Calu3 (cell line): ENCODE measurements at places on chromosomes 2 and 18. TPM values are rescaled to one million over a fixed set of nuclear protein-coding genes. Genes with fewer than 3 reads are reported as not detected.

DNA sequence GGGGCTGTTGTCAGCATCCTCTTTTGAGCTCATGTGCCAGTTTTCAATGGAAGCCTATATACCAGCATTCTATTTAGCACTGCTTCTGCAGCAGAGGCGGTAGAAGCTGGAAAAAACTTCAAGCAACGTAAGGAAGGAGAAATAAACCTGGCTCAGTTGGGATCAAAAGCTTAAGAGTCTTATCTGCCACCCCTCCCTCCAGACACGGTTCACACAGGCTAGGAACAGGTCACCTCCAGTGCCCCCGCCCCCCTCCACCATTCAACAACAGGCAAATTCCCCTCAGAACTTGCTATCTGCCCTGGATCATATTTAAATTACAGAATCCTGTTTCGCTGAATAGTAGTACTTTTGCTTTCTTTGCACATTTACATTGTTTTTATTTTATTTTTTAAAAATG, 384.8 kb upstream of the PKDCC start:
- H3K4me3 ChIP-seq = no peak overlapping the region
- DNase-seq = no peak
- H3K36me3 ChIP-seq = no peaks in the 10 kb centered on the region
- no peaks in the 10 kb centered on the region for H3K27me3 ChIP-seq
- no peak overlapping the region for H3K27ac ChIP-seq

DNA sequence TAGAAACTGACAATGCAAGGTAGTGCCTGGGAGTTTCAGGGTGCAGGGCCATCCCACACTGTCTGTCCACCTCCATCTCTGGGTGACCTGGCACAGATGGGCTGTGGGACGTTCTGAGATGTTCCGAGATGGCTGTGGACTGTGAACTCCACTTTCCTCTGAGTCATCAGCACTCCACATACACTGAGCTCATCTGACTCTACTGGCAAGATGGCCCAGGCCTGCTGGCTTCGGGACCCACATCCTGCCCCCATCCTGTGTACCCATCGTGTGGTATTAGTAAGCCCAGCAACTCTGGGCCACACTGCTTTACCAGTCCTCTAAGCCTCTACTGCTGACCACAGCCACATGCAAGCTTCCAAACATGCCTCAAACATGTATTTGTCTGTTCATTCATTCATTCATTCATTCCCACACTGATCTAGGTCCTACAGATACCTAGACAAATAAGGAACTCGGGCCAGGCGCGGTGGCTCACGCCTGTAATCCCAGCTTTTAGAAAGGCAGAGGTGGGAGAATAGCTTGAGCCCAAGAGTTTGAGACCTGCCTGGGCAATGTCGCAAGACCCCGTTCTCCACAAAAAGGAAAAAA, 124.8 kb upstream of the CXCR4 start:
- H3K27ac ChIP-seq = no peak overlapping the region
- H3K36me3 ChIP-seq = no peaks in the 10 kb centered on the region
- DNase-seq = no peak
- no peak overlapping the region for H3K4me3 ChIP-seq
- H3K4me1 ChIP-seq = peaks cover 22% of the 10 kb centered on the region
- H3K27me3 ChIP-seq = no peaks in the 10 kb centered on the region

GRCh38 chr2:60463249-60463648, 90.2 kb downstream of the BCL11A start:
- no peaks in the 10 kb centered on the region for H3K36me3 ChIP-seq
- H3K4me3 ChIP-seq = no peak overlapping the region
- no peak overlapping the region for H3K27ac ChIP-seq
- no peak for DNase-seq
- no peaks in the 10 kb centered on the region for H3K27me3 ChIP-seq

GYPC gene
- not detected in 2 replicates for total RNA-seq

- no peak overlapping the region for H3K4me3 ChIP-seq
- H3K27me3 ChIP-seq = no peaks in the 10 kb centered on the region
- no peak overlapping the region for H3K27ac ChIP-seq
- no peaks in the 10 kb centered on the region for H3K36me3 ChIP-seq
- H3K4me1 ChIP-seq = peaks cover 26% of the 10 kb centered on the region
Measured at GRCh38 chr2:146817613-146818012, 1027.2 kb upstream of the ACVR2A start.

DNA sequence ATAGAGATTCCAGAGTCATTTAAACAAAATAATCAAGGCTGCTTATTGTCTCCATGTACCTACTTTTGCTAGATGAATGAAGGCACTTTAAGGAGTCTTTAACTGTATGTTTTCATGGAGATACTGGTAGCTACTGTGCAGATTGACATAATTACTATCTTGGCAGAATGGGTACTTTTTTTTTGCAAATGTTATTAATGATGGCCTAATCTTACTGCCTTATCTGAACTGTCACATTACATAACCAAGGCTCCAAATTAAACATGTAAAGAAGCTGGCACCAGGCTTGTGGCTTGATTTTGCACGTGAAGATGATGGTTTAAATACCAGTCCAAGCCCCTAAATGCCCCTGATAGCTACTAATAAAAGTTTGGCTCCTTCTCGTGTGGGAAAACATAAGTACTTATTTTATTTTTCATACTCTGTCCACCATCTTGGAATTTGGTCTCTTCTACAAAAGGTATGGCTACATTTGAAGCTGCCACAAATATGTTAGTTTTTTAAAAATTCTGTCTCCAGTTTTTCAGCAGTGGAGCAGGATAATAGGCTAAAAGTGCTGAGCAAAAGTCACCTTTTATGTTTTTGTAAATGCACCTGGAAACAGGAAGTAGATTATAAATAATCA, 4.1 kb downstream of the TRIB2 start:
- DNase-seq = no peak
- H3K36me3 ChIP-seq = peaks cover 28% of the 10 kb centered on the region

RNU2-63P gene
- not detected in 2 replicates for total RNA-seq

DNA sequence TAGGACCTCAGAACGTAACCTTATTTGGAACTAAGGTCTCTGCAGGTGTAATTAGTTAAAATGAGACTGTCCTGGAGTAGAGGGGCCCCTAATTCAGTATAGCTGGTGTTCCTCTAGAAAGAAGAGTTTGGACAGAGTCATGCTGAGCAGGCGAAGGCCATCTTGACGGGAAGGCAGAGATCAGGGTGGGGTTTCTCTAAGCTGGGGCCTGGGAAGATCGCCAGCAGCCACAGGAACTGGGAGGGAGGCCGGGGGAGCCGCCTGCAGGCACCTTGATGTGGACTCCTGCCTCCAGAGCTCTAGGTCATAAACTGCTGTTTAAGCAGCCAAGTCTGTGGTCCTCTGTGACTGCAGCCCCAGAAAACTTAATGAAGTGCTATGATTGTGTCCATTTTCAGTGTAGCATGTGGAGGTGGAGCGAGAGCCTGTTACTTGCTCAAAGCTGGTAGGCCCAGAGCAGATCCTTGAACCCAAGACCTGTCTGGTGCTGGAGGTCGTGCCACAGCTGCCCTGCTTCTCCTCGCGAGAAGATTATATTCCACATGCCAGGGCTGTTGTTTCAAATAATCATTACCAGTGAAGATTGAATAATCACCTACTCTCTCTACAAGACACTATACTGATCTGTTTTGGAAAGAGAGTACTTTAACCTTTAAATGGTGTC, 105.7 kb downstream of the TPO start:
- H3K36me3 ChIP-seq = no peaks in the 10 kb centered on the region
- no peak overlapping the region for H3K27ac ChIP-seq
- DNase-seq = no peak
- no peak overlapping the region for H3K4me3 ChIP-seq
- no peaks in the 10 kb centered on the region for H3K4me1 ChIP-seq

- peaks cover 6% of the 10 kb centered on the region for H3K36me3 ChIP-seq
- H3K27ac ChIP-seq = peak overlapping the region; percentile 69
- peak overlapping the region; percentile 41 for H3K4me3 ChIP-seq
Measured at GRCh38 chr18:76686737-76687231, 135.6 kb upstream of the ZNF236 start.

DNA sequence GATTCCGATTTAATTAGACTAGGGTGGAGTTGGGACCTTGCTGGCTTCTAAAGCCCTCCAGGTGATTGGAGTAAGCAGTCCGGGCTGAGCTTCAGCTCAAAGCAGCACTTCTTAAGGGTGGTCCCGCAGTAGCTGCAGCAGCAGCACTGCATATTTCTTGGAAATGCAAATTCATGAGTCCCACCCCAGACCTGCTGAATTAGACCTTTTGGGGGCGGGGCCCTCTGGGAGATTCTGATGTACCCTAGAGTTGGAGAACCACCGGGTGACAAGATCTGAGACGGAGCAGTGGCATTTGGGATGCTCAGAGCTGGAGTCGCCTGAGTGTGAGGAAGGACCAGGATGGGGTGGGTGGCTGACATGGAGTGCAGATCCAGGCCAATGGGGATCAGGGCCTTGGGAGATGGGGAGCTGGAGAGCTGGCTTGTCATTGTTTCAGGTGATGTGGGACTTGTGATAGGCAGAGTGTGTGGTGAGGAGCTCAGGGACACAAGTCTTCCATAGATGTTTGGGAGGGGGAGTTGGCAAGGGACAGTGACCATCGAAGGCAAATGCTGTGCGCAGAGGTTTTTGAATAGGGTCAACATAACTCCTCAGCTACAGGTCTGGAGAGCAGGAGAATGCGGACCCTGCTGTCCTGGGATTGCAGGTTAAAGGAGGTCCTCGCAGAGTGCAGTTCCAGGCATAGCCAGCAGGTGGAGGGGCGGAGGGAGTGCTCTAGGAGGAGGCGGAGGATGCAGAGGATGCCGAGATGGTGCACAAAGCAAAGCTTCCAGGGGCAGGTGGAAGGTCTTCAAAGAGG, 130.9 kb upstream of the RAB12 start:
- no peak overlapping the region for H3K27ac ChIP-seq
- no peak overlapping the region for H3K4me3 ChIP-seq
- DNase-seq = peak; percentile 87
- H3K36me3 ChIP-seq = no peaks in the 10 kb centered on the region

GRCh38 chr2:209640358-209640757, 131.3 kb upstream of the UNC80 start:
- H3K27ac ChIP-seq = peak overlapping the region; percentile 22
- H3K4me1 ChIP-seq = peaks cover 58% of the 10 kb centered on the region
- no peak for DNase-seq
- H3K4me3 ChIP-seq = no peak overlapping the region
- no peaks in the 10 kb centered on the region for H3K27me3 ChIP-seq

- no peaks in the 10 kb centered on the region for H3K4me1 ChIP-seq
- peaks cover 64% of the 10 kb centered on the region for H3K27me3 ChIP-seq
- no peak overlapping the region for H3K27ac ChIP-seq
- no peak overlapping the region for H3K4me3 ChIP-seq
- H3K36me3 ChIP-seq = peaks cover 6% of the 10 kb centered on the region
- DNase-seq = peak; percentile 95
Measured at GRCh38 chr2:10835052-10835970, 22.7 kb upstream of the PDIA6 start.

GRCh38 chr2:205864491-205864890, 182.2 kb downstream of the NRP2 start:
- peaks cover 32% of the 10 kb centered on the region for H3K27me3 ChIP-seq
- H3K4me3 ChIP-seq = no peak overlapping the region
- no peak for DNase-seq
- no peaks in the 10 kb centered on the region for H3K36me3 ChIP-seq
- H3K27ac ChIP-seq = no peak overlapping the region

GRCh38 chr2:55418512-55419232, 984 bp downstream of the CCDC88A start:
- H3K4me1 ChIP-seq = peaks cover 29% of the 10 kb centered on the region
- H3K27me3 ChIP-seq = no peaks in the 10 kb centered on the region
- peak overlapping the region; percentile 91 for H3K27ac ChIP-seq
- no peak for DNase-seq
- peak overlapping the region; percentile 96 for H3K4me3 ChIP-seq

DNA sequence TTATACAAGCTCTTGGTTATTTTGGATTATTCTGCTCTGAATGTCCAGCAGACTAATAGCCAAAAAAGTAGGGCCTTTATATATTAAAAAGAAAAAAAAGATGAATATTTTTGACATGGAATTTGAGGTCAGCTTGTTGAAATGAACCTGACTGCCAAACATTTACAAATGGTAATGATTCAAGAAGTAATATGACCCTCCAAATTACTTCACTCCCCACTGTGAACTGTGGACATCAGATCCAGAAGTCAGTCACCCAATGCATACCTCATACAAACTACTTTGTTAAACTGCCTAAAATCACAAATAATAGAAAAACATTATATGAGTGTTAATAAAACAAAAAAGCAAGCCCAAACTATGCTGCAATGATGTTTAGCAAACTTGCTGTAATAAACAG, 10.0 kb downstream of the EPG5 start:
- no peak overlapping the region for H3K27ac ChIP-seq
- H3K4me1 ChIP-seq = peaks cover 26% of the 10 kb centered on the region
- peaks cover 10% of the 10 kb centered on the region for H3K36me3 ChIP-seq
- H3K27me3 ChIP-seq = no peaks in the 10 kb centered on the region
- no peak overlapping the region for H3K4me3 ChIP-seq
- no peak for DNase-seq

EMILIN2 gene
- 8.0 and 10.3 TPM in 2 replicates for total RNA-seq

CRYBA2 gene
- not detected in 2 replicates for total RNA-seq

DNA sequence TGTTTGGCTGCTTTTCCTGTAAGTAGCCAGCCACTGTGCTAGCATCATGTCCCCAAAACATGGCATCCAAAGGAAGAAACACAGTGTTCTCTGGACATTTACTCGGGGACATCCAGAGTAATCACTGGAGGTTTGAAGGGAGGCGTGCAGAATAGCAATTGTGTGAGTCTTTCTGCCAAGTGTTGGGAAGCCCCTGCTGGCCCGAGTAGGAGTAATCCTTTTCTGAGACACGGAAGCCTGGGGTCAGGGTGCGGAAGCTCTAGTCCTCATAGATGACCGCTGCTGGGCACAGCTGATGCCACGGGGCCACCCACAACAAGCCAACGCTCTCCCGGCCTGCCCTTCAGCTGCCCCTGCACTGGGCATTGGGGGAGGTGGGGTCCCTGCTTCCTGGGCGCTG, 24.8 kb upstream of the HDAC4 start:
- no peak for DNase-seq
- H3K27ac ChIP-seq = no peak overlapping the region
- H3K4me3 ChIP-seq = no peak overlapping the region
- no peaks in the 10 kb centered on the region for H3K36me3 ChIP-seq
- no peaks in the 10 kb centered on the region for H3K4me1 ChIP-seq

- H3K27me3 ChIP-seq = no peaks in the 10 kb centered on the region
- H3K27ac ChIP-seq = no peak overlapping the region
- H3K4me3 ChIP-seq = no peak overlapping the region
- H3K36me3 ChIP-seq = peaks cover 17% of the 10 kb centered on the region
Measured at GRCh38 chr2:64586883-64587481, 62.9 kb downstream of the AFTPH start.

DNA sequence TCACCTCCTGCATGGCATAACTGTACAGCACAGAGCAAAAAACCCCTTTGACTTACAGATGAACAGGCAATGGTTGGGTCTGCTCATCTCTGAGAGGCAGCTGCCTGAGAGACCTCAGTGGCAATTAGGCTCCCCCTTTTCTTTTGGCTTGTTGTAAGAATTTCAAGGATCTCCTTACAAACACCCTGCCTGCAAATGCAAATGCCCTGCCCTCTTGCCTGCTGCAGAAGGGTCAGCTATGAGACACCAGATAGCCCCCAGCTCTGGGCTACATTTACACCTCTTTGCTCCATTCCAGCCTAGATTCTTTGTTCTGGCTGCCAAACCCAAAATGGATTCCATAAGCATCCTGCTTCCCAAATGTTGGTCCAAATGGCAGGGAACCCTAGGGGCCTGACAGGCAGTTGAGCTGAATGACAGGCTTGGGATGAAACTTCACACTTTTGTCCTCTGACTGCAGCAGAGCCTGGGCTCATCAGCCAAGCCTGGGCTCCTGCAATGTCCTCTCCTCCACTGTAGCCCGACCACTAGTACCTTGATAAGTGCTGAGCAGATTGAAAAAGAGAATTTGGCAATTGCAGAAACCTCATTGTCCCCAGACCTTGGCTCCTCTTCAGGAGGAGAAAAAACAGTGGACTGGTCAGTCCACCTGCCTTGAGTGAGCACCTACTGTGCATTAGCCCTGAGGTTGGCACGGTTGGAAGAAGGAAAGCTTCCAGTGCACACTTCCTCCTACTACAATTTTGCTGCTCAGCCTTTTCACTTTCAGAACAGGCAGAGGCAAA, 678.3 kb downstream of the BCL11A start:
- H3K4me3 ChIP-seq = no peak overlapping the region
- no peaks in the 10 kb centered on the region for H3K4me1 ChIP-seq
- peaks cover 7% of the 10 kb centered on the region for H3K27me3 ChIP-seq
- no peaks in the 10 kb centered on the region for H3K36me3 ChIP-seq
